ENCODE measurements at places on chromosomes 2 and 18.

- no peak for DNase-seq
These were observed 111.2 kb downstream of the PLB1 start for GRCh38 chr2:28606986-28607441.

- no peak for DNase-seq
These were observed 12.0 kb upstream of the BCL11A start for GRCh38 chr2:60565472-60565871.

DNA sequence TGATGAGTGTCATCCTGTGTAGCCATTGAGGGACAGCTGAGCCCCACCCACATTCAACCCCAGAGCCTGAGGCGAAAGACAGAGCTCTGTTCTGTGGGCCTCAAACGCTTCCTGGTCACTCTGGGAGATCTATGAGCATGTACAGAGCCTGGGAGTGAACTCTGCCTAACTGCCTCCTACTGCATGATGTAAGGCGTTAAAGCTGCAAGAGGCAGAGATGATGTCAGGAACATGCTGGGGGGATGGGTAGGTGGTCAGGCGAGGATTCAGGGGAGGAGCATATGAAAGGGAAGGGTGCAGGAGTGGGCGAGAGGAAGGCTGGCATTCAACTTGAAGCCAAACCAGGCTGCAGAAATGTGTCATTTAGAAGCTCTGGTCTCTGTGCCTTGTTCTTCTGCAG lies 181.0 kb downstream of the TFCP2L1 start:
- no peak for DNase-seq

DNA sequence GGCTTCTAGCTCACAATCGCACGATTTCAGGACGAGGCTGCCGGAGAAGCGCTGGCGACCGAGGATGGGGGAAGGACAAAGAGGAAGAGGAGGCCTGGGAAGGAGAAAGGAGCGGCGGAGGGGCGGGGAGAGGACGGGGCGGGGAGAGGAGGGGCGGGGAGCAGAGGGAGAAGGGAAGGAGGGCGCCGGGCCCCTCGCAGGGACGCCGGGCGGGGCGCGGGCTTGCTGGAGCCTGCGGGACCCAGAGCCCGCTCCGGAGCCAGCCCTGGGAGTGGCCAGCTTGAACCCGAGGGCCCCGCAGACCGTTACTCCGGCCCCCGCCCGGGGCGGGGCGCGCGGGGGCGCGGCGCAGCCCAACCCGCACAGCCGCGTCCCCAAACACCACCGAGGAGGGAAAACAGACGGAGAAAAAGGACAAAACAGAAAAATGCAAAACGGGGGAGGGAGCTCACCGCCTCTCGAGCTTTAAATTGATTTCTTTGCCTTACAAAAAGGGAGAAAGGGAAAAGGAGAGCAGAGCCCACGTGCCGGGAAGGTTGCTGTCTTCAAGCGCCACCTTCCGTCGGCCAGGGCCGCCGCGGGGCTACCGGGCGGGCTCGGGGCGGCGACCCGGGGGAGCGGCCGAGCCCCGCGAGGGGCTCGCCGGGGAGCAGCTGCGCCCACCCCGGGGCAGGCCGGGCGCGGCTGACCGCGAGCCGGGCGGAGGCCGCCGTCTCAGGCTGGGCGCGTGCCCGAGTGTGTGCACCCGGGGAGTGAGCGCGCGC lies 781 bp upstream of the SOX11 start:
- DNase-seq, result no peak

DNA sequence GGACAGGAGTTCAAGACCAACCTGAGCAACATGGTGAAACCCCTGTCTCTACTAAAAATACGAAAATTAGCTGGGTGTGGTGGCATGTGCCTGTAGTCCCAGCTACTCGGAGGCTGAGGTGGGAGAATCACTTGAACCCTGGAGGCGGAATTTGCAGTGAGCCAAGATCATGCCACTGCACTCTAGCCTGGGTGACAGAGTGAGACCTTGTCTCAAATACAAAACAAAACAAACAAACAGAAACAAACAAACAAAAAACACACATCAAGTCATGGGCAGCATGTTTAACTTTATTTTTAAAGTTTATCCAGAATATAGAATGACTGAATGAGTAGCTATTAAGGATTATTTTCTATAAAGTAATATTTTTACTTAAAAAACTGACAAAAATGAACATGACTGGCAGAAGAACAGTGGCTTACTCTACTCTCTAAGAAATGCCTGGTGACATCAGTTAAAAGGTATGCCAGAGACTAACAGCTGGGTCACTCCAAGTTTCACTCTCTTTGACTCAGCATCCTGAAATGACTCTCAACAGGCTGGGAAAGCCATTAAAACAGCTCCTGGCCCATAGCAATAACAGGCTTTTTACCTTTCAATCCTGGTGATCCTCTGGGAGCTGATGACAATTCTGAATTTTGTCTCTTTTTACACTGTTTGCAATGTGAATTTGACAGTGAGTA lies 281.6 kb upstream of the STON1 start:
- no peak for DNase-seq

- no peak for DNase-seq
These were observed 284.8 kb upstream of the CYRIA start for GRCh38 chr2:16950436-16950835.

- DNase-seq, result no peak
These were observed 625.6 kb upstream of the SLC39A10 start for GRCh38 chr2:195031411-195031810.

DNA sequence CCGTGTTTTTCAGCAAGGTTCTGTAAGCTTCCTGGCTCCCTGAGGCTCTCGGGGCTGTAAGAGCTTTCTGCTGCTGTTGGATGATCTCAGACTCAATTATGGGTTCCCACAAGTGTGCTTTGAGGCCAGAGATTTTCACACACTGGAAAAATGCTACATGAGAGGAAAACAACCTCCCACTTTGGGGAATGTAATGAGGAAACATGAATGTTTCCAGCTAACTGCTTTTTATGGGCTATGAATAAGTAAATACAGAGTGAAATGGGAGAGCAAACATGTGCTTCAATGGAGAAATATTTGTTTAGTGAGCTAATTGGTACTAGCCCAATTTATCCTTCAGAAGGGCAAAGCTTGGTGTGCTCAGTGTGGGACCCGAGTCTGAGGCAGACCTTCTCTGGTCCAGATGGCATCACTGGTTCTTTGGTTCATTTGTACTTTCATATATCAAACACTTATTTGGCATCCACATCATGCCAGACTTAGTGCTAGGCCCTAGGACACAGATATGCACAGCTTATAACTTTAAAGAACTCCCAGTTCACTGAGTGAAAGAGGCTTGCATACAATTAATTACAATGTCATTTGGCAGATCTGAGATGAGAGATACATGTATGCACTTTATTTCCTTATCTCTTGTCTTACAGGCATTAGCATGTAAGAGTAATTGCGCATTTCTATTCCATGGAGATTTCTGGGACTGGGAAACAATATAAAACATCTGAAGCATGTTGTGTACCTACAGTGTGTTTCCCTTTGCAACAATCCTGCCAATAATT lies 248.8 kb downstream of the RDH14 start:
- no peak for DNase-seq

- no peak for DNase-seq
These were observed 140.9 kb downstream of the TCF4 start for GRCh38 chr18:55446996-55447671.

GRCh38 chr2:241081643-241082340 lies 20.3 kb downstream of the MTERF4 start:
- no peak for DNase-seq

DNA sequence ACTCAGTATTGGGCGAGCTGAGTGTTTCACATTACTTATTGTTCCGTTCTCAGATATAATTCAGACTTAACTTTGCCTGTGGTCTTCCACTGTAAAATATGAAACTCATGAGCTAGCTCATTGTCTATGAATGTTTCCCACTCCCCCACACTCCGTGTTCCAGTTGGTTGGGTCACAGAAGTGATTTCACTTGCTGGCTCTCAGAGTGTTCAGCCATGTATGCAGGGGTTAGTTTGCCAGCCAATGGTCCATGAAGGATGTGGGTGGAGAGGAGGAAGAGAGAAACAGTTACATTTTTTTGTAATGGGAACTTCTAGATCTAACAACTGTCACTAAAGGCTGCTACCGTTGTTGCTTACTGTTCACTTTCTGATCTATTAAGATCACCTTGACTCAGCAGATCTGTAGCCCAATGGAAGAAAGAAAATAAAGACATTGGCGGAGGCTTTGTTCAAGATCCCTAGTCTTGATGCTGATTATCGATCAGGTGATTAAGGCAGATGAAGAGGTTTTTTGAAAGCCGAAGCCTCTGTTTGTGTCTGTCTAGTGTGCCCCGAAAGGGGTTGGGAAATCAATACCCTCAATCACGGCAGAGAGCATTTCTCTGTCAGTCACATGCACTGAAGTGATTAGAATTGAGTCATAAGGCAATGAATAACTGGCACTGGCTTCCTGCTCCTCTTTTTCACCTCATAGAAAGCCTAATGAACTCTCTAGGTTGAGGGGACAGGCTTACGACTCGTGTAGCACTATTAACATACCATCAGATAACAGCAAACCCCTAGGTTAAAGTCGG lies 279.7 kb upstream of the FIGN start:
- no peak for DNase-seq

DNA sequence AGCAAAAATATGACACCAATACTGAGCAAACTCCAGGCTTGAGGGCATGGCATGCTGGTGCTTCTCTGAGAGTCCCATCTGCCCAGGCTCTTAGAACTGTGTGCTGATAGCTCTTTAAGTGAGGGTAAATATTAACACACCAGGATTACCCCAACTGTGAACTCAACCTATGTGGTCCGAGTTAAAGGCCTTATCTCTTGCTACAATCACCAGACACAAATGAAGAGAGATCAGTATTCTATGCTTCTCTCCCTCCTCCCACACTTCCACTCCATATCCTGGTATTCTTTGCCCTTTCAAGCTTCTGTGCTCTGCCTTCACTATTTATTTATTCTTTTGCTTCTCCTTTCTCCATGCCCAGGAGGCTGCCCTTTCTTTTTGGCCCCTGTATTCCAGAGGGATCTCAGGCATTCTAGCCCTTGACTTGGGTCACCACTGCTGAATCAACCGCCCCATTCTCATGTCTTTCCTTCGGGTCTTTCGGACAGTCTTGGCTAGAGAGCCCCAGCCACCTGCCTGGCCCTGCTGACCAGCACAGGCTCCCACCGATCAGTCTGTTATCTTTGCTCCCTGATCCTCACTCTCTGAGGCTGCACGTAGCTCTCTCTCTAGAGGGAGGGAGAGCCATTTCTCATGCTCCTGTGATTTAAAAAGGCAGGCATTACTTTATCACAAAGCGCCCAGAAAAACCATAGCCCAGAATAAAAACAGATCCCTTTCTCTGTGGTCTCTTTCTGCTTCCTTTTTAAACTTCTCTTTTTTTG lies 17.2 kb upstream of the HK2 start:
- DNase-seq, result no peak

GRCh38 chr2:218357236-218358177 lies 850 bp downstream of the CATIP start:
- no peak for DNase-seq

GRCh38 chr18:12769644-12770440 lies 67.0 kb downstream of the PSMG2 start:
- no peak for DNase-seq

- no peak for DNase-seq
These were observed 174.8 kb downstream of the UBR3 start for GRCh38 chr2:170002096-170002495.

DNA sequence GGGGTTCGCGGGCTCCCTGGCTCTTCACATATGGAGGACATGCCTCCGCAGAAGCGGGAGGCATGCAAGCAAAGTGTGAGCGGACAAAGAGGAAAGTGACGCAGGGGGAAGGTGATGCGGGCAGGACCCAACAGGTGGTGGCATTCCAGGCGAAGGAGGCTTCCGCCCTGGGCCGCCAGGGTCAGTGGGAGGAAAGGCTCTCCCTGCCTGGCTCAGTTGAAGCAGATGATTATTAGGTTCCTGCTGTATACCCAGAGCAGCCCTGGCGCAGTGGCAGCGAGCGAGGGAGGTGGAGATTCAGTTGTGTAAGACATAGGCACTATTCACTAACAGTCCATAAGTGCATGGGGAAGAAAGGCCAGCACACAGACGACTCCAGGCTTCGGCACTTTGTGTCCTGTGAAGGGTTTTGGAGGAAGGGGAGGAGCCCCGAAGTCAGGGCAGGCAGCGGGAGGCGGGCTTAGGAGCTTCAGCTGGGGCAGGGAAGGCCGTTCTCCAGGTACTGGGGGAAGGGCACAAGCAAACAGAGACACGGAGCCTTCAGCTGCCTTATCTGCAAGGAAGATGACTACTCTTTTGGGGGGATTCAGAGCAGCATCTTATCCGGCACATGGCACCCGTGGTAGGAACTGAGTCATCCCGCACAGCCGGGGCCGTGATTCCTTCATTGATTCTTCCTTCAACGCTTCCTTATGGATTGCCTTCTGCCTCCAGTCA lies 89.8 kb downstream of the TGOLN2 start:
- no peak for DNase-seq

- DNase-seq, result no peak
These were observed 190.6 kb downstream of the TDRD15 start for GRCh38 chr2:21314322-21314835.

- no peak for DNase-seq
These were observed 336.9 kb downstream of the BCL11A start for GRCh38 chr2:60216452-60216995.

DNA sequence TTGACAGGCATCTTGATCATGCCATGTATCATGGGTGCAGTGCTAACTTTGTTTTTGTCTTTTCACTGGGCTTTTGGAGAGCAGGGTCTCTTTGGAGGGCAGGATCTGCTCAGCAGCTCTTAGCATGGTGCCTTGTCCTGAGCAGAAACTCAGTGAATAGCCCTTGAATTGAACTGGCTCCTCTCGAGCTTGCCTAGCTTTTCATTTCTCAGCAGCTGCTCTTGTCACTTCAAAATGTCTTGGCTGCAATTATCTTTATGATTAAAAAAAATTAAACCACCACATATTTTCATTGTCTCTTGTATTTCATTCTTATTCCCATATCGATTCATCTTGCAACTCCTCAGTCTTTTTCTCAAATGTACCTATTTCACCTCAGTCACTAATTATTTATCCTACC lies 50.5 kb downstream of the CCDC85A start:
- DNase-seq, result no peak

DNA sequence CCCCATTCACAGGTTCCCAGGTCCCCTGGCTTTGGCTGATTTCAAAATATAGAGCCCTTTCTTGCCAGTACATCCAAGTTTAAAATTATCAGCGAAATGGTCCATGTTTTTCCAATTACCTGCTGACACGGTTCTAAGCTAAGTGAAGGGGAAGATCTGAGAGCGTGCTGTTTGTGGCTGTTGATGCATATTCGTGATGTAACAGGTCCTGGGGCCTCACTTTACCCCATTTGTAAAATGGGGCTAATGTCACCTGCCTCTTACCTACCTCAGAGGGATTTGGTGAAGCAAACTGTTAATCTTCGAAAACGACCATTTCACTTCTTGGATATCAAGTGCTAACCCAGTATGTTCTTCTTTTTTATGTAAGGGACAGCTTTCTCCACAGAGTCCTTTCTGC lies 33.0 kb downstream of the SLC1A4 start:
- DNase-seq, result no peak

- no peak for DNase-seq
These were observed 50.4 kb downstream of the XDH start for GRCh38 chr2:31363956-31364750.
